Activated CD8-positive, alpha-beta memory T cell treated with anti-CD3 and anti-CD28 coated beads, Interleukin-2, amount 50 U/mL, for 48 hours (primary cell): ENCODE measurements at places on chromosomes 13 and 19.
A peak's percentile ranks its signal among the peaks of the same experiment; 100 is the strongest.

- DNase-seq, result no peak
These were observed 60.8 kb upstream of the MYCBP2 start for GRCh38 chr13:77387607-77388200.

- DNase-seq, result peak; percentile 52
These were observed 103.7 kb upstream of the EDNRB start for GRCh38 chr13:78022164-78022877.

- no peak for DNase-seq
These were observed 810.4 kb upstream of the SLC10A2 start for GRCh38 chr13:103876571-103876970.

DNA sequence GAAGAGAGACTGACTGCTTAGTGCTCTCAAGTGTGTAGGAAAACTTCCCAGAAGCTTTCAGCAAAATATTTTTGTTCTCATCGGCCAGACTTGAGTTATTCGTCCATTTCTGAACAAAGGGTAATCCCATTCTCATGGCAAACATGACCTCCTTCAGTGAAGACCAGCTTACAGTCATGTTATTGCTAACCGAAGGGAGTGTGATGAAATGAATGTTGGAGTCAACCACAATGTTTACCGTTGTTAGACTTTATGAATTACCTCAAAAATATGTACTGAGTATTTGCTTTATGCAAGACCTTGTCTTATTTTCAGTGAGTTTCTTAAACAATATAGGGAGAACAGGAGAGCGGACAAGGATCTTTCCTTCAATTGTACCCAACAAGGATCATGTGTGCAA is 228.6 kb downstream of the LMO7 start:
- no peak for DNase-seq

DNA sequence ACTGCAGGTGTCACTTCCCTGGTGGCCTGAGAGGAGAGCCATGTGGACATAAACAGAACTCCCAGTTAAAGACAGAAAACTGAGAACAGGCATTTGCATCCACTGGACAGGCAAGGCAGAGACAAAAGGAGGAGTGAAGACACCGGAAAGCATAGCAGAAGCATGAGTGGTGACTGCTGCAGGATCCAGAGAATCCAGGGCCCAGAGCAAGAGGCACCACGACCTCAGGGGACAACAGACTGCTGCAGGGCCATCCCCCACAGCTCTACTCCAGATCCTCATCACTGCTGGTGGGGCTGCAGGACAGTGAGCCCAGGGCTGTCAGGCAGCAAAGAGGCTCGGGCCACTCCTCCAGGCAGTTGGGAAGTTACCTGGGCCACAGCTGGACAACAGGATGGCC is 14.5 kb upstream of the ISYNA1 start:
- no peak for DNase-seq

DNA sequence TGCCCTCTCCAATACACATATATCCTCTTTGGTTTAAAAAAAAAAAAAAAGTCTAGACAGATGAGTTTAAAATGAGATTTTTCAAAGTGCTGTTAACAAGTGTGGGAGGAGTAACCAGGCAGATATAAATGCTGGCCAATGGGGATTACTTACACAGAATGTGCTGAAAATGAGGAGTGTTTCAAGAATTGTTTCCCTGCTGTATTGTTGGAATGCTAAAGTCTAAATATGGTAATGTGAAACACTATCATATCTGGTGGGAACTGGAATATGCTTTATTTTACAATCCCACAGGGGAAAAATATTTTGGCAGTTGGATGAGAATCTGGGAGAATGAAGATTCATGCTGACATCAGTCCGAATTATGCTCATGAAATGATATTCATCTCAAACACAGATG is 250.7 kb downstream of the DCT start:
- no peak for DNase-seq
